ENCODE measurements at places on chromosomes 4 and X. TPM values are rescaled to one million over a fixed set of nuclear protein-coding genes. Genes with fewer than 3 reads are reported as not detected.

DNA sequence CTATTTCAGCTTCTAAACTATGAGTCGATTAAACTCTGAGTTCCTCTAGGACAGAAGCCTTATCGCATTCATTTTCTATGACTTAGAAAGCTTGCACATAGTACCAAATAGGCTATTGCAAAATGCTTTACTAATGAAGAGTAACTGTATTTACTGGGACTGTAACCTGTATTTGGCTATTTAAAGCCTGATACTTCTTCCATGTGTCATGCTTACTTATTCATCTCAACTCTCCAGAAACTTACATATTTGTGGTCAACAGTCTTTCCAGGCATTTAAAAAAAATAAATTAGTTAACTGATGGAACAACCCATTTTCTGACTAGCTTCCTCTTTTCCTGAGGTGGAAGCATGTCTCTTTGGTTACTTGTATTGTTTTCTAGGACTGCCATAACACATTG lies 467.9 kb downstream of the PCDH11X start:
- DNase-seq, result no peak

The COL4A6 gene
- 2.2 TPM for total RNA-seq

DNA sequence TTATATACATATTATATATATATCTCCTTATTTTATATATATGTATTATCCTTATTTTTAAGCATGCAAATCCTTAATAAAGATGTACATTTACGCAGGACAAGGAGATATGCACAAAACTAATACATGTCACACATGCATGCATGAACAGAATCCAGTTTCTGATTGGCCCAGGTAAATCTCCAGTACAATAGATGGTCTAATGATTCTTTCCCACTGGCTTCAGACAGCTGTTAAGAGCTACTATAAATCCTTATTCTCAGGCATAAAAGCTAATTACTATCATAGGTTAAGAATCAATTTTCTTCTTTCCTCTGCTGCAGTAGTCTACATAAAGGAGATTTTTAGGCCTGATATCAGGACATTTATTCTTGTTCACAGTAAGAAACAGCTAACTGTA lies 689.8 kb downstream of the KCTD8 start:
- DNase-seq, result no peak

The SYNPO2 gene
- total RNA-seq, result under 0.01 TPM

DNA sequence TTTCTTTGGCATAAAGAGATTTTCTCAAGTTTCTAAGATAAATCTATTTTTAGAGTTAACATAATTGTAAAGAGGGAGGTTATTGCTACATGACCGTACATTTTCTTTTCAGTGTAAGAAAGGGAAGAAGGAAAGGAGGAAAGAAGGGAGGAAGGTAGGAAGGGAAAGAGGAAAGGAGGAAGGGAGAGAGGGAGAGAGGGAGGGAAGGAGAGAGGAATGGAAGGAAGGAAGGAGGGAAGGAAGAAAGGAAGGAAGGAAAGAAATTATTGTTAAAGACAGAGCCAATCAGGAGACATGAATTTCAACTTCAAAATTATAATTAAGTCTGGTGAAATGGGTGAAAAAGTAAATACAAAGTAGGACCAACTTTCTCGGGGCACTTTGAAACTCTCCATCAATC lies 197.6 kb downstream of the SNCA start:
- DNase-seq, result no peak

The JCHAIN gene
- not detected for total RNA-seq

The MSX1 gene
- 2.1 TPM for total RNA-seq

DNA sequence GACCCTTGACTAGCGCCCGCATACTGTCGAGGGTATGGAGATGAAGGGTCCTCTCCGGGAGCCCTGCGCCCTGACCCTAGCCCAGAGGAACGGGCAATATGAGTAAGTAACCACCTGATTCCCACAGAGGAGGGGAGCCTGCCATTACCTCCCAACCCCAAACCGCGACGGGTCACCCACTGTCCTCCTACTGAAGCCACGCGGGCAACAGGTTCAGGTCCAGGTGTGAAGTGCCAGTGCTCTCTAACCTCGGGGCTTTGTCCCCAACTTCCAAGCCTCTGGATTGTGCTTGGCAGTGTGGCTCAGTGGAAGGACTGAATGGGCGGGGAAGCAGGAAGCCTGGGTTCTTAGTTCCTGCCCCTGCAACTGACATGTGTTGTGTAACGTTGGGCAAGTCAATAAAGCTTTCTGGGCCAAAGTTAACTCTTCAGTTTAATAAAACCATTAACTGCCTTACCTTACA lies 694 bp downstream of the OCRL start:
- peak; percentile 5 for DNase-seq

The NR0B1 gene
- total RNA-seq, result not detected

The OPN1MW2 gene
- not detected for total RNA-seq

The ODAPH gene
- total RNA-seq, result not detected

GRCh38 chr4:184500748-184501589 lies 26.6 kb upstream of the IRF2 start:
- DNase-seq, result no peak

GRCh38 chr4:174377613-174378012 lies 93.9 kb downstream of the CEP44 start:
- no peak for DNase-seq

DNA sequence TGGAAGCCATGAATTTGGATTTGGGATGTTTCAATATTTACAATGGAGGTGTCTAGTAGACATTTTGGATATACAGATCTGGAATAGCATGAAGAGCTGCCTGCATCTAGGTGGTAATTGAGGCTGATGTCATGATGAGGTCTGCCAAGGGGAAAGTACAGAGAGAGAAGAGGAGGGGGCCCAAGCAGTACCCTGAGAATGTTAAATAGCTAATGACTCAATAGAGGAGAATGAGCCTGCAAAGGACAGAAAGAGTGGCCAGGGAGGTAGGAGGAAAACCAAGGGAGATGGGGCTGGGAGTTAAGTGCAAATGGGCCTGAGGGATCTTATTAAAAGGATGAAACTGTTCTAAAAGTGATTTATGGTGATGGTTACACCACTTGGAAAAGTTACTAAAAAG lies 182.2 kb upstream of the KIT start:
- DNase-seq, result no peak

The IGSF1 gene
- total RNA-seq, result 0.25 TPM

GRCh38 chr4:154135576-154135975 lies 346.7 kb upstream of the SFRP2 start:
- DNase-seq, result no peak

DNA sequence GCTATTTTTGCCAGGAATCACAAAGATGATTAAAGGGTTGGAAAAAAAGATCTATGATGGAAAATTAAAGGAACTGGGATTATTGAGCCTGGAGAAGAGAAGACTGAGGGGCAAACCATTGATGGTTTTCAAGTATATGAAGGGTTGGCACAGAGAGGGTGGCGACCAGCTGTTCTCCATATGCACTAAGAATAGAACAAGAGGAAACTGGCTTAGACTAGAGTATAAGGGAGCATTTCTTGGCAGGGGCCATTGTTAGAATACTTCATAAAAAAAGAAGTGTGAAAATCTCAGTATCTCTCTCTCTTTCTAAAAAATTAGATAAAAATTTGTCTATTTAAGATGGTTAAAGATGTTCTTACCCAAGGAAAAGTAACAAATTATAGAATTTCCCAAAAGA lies 75.1 kb downstream of the NPNT start:
- no peak for DNase-seq

The TMEM150C gene
- 13.0 TPM for total RNA-seq

The CXCL8 gene
- total RNA-seq, result 35.7 TPM

The PNMA6F gene
- not detected for total RNA-seq
